SW480 (cell line): ENCODE measurements at places on chromosomes 1 and 21.

DNA sequence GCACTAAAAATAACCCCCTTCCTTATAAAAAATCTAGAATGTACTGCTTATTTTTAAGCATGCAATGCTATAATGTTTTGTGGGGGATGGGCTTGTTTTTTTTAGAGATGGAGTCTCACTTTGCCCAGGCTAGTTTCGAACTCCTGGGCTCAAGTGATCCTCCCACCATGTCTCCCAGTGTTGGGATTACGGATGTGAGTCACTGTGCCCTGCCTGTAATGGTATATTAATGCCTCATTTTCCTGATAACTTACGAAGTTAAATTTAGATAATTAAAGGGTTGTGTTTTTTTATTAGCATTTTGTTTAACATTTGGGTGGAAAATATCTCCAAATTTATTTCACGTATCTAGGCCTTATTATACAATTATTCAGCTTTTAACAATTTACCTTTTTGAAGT is 6.5 kb downstream of the RNF11 start:
- DNase-seq: no peak

DNA sequence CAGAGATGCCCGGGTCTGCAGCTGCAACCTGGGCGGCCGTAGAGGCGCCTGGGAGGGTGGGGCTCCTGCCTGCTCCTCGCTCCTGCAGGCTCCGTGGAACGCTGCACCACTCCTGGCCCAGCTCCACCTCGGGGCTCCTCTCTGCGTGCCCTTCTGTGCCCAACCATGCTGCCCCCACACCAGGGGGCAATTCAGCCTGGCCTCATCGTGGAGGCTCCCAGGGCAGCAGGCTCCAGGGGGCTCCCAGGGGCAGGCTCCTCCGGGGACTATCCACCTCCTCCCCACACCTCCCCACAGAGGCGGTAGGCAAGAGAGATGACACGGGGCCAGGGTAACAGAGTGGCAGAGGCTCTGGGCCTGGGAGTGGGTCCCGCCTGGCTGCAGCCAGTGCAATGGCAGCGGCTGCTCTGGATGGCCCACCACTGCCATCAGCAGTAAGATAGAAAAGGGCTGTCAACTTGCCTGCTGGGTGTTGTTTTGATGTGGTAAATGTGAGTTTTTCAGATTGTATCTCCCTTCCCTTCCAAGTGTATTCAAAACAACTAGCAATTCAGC is 22.4 kb upstream of the LRRC8C start:
- DNase-seq: no peak

DNA sequence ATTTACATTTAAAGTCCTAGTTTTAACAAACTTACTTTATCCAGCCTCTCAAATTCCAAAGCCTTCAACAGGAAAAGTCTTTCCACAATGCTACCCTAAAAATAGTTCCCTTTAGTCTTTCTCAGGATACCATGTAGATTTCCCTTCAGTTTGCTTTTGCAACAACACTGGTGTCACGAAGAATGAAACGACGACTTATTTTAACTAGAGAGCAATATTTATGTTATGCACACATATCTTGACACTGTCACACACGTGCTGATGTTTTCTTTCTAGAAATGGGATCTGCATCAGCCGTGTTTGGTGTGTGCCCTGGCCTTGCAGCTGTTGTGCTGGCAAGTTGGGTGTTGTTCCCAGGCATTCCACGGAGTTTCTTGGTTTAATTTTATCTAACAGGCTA is 75.5 kb downstream of the SIPA1L2 start:
- no peak for DNase-seq

DNA sequence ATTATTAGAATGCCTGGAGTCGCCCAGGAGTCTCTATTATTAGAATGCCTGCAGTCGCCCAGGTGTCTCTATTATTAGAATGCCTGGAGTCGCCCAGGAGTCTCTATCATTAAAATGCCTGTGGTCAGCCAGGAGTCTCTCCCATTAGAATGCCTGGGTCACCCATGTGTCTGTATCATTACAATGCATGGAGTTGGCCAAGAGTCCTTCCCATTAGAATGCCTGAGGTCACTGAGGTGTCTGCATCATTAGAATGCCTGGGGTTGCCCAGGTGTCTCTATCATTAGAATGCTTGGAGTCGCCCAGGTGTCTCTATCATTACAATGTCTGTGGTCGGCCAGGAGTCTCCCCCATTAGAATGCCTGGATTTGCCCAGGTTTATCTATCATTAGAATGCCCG is 66.9 kb downstream of the RNF187 start:
- peak; percentile 73 for DNase-seq

- no peak for DNase-seq
These were observed 107.2 kb upstream of the EDEM3 start for GRCh38 chr1:184861755-184862336.

GRCh38 chr1:177315261-177315660 is 144.5 kb downstream of the BRINP2 start:
- peak; percentile 22 for DNase-seq

DNA sequence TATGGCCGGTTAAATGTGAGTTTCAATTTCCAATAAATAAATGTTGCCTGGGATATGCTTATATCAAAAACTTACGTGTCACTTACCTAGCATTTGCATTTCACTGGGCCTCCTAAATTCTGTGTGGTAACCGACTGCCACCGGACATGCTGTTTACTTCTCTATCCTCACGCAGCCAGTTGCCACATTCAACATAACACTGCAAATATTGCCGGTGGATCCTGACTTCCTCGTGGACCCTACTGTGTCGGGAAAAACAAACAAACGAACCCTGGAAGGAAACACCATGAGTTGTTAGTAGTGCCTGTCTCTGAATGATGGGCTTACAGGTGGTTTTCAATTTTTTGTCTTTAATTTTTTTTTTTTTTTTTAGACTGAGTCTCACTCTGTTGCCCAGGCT is 54.1 kb downstream of the RIPK4 start:
- DNase-seq: no peak

DNA sequence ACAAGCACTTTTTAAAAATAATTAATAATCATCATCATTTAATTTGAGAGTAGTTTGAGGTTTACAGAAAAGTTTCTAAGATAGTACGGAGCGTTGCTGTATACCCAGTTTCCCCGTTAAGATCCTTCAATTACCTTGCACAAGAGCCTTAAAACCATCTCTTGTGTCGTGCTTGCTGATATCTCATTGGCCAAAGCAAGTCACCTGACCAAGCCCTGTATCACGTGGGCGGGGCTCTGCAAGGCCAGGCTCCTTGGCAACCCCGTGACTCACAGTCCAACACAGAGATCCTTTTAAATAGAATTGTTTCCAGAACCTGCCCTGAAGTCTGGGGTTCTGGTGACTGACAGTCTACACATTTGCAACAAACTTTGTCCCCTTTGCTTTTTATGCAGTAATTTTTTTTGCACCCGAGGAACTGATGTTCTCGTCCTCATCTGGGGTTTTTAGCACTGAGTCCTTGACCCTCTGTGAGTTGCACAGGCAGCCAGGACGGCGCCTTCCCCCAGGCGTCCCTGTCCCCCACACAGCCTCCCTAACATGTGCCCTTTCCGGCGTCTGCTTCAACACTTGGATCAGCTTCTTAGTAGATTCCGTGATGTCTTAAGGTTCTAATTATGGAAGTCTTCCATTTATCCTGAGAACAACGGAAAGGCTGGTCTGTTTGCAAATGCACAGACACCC is 183.3 kb upstream of the TMEM51 start:
- DNase-seq: peak; percentile 79

GRCh38 chr1:167171286-167171929 is 49.3 kb upstream of the POU2F1 start:
- DNase-seq: no peak

DNA sequence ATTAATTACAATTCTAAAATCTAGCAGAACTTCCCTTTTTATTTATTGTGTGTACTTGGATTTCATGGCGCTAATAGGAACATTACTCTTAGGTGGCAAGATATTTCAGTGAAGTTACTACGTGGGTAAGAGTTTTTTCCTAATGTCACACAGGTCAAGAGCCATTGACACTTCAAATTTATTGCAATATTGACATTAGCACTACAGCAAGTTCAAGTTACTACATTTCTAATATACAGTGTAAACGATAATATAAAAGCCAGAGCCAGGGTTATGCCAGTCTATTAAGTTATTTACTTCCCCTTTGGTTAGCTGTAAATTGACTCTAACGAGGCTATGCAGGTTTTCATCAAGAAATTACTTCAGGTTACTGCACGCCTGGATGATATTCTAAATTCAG is 29.7 kb downstream of the CHODL start:
- DNase-seq: no peak

DNA sequence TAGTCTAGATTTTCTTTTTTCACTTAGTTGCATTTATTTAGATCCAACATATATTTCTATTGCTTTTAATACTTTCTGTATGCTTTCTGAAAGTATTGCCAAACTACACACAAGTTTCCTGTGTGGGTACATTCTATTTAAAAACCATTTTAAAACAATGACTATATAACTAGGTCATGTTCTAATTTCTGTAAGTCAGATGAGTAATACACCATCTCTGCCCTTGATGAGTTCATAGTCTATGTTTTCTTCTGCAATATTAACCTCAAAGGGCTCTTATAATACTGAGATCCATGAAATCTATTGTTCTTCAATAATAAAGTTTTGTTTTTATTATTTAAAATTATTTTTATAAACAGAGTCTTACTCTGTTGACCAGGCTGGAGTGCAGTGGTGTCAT is 68.3 kb downstream of the RNASEL start:
- no peak for DNase-seq

GRCh38 chr1:64675718-64676345 is 69.0 kb upstream of the RAVER2 start:
- DNase-seq: peak; percentile 3

GRCh38 chr1:118144684-118145083 is 40.3 kb downstream of the SPAG17 start:
- DNase-seq: no peak

GRCh38 chr1:218249338-218250140 is 35.6 kb upstream of the RRP15 start:
- no peak for DNase-seq

GRCh38 chr21:33199516-33200217 is 30.1 kb upstream of the IFNAR2 start:
- peak; percentile 92 for DNase-seq

GRCh38 chr1:101101360-101101759 is 75.8 kb upstream of the DPH5 start:
- DNase-seq: no peak

DNA sequence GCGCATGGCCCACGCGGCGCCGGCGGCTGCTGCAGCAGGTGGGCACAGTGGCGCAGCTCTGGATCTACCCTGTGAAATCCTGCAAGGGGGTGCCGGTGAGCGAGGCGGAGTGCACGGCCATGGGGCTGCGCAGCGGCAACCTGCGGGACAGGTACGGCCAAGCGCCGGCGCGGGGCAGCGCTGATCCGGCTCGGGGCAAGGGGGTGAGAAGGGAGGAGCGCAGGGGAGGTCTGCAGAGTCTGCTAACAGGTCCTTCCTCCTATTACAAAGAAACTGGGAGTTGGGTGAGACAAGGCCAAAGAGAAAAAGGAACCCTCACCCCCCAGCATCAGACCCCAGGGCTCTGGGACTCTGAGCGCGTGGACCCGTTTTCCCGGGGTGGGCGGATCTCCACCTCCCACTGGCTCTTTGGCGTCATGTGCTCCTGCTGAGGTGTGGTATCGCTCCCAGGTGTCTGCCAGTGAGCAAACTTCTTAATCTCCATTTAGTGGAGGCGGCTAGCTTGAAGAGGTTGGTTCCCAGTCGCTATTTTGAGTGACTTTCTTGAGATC is 431 bp downstream of the MTARC1 start:
- peak; percentile 66 for DNase-seq

DNA sequence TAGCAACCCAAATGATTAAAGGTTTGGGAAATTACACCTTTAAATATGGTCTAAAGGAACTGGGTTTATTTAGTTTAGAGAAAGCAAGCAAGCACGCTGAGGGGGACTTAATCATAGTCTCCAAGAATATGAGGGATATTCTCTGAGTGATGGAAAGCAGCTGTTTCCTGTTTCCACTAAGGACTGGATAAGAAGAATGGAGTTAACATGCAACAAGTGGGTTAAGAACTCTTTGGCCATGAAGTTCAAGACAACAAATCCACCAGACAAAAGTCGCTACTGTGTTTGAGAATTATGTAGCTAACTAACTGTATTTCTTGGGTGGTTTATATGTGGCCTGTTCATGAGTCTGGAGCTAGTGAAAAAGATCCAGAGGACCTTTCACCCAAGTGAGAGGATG is 85.7 kb downstream of the TGFB2 start:
- no peak for DNase-seq

DNA sequence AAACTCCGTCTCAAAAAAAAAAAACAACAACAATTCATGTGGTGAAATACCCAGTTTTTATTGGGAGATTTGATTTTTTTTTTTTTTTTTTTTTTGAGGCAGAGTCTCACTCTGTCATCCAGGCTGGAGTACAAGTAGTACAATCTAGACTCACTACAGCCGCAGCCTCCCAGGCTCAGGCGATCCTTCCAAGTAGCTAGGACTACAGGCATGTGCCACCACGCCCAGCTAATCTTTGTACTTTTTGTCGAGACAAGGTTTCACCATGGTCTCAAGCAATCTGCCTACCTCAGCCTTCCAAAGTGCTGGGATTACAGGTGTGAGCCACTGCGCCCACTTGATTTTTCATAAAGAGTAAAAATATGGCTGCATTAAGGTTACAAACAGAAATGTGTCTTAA is 15.4 kb downstream of the FAM76A start:
- no peak for DNase-seq
